ENCODE measurements at places on chromosomes 5 and 9.

DNA sequence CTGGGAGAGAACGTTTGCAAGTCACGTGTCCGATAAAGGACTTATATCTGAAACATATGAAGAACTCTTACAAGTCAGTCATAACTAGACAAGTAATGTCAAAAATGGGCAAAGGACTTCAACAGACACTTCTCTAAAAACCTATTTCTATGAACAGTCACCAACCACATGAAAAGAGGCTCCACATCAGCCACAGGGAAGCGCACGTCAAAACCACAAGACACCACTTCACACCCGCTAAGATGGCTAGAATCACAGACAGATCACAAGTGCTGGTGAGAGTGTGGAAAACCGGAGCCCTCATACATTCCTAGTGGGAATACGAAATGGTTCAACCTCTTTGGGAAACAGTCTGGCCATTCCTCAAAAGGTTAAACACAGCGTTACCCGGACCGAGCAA, 11.5 kb upstream of the CARD9 start:
- no peak for DNase-seq

DNA sequence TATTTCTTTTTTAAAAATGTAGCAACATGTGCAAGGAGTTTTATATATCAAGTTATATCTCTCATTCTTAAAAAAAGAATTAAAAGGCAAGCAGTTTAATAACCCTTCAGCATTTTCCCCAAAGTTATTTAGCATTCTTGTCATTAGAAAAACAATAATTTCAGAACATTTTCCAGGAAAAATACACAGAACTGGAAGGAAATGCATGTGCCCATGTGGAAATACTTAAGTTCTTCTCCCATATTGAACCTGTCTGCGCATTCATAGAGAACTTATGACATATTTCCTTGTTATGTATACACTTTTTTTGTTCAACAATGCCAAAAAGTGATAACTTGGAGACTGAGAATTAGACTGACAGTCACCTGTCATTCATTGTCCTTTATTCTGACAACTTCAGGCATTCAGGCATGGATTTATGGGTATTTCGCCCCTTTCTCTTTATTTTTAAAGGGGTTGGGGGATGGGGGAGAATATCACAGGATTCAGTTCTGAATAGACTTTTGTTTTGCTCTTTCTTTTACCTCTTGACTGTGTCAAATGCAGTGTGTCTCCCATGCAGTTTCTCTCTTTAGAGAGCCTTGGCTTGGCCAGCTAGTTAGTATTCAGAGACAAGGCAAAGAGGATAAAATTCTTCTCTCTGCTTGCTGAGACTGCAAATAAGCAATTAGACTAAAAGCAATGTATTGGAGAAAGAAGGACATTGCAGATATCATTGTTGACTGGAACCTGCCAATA, 701.0 kb downstream of the NR2F1-AS1 start:
- no peak for DNase-seq

DNA sequence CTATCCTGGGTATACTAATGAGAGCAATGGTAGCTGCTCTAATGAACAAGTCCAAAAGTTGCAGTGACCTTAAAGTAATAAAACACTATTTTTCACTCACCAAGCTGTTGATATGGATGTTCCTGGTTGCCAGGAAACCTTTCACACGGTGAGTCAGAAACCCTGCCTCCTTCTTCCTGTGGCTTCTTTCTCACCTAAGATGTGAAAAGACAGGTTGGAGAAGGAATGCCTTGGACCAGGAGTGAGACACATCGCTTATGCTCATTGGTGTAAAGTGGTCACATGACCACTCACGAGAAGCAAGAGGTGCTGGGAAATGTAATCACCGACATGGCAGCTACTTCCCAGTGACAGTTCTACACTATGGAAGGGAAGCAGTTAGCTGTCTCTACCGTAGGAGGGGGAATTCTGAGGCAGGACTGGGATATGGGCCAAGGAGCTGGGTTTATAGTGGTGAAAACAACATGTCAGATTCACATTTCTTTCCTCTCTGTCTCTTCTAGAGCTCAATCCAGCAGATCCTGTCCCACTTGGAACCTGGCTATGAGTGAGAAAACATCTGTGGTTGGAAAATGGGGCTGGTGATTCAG, 320.4 kb upstream of the KLF4 start:
- no peak for DNase-seq

DNA sequence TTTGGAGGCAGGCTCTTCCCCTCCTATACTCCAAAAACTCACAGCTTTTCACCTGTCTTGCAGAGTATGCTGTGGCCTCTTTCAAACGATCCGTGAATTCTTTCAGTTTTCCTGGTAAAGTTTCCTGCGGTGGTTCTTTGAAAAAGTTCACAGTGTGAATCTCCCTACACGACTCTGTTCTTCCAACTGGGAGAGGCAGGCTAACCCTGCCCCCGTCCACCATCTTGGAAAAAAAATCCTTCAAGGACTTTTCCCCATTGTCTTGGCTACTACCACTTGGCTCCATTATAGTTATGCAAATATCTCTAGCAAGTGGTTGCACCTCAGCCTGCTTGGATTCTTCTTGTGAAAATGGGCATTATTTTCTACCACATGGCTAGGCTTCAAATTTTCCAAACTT, 382.6 kb downstream of the AGTPBP1 start:
- no peak for DNase-seq

DNA sequence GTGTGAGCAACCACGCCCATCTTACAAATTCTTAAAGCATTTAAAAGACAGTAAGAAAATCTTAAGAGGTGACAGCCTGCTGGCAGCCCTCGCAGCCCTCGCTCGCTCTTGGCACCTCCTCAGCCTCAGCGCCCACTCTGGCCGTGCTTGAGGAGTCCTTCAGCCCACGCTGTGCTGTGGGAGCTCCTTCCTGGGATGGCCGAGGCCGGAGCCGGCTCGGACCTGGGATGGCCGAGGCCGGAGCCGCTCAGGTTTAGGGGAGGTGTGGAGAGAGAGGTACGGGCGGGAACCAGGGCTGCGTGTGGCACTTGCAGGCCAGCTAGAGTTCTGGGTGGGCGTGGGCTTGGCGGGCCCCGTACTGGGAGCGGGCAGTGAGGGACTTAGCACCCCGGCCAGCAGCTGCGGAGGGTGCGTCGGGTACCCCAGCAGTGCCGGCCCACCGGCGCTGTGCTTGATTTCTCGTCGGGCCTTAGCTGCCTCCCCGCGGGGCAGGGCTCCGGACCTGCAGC, 9.3 kb upstream of the ECM2 start:
- no peak for DNase-seq

- no peak for DNase-seq
Measured at GRCh38 chr5:5304361-5305020, 118.0 kb upstream of the ICE1 start.

DNA sequence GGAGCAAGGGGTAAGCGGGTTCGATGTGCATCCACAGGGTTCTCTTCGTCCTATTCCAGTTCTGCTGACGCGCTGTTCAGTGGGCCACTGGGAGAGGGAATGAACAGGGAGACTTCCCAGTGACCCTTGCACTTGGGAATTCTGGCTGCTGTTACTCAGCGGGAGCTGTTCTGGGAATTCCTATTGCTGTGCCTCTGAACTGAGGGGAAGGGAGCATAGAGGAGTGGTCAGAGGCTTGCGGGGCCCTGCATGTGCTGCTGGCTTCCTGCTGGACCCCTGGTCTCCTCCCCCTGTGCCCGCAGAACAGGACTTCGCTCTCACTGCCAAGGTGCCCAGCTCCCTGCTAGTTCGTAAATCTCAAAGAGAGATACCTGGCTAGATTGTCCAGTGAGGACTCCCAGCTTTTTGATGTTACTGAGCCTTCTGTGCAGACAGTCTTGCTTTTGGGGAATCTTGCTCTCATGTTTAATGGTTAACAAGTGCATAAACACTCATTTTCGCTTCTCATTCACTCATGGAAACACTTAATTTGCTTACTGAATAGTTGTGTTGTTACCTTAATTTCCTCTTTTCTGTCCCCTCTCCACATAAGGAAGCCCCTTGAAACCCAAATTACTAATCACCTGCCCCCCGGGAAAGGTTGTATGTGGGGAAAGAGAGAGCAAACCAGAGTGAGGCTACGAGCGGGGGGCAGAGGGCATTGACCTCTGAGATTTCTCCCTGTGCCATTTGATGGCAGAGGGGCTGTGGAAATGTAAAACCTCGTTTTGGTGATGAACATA, 5.9 kb downstream of the TRIO start:
- DNase-seq = no peak

DNA sequence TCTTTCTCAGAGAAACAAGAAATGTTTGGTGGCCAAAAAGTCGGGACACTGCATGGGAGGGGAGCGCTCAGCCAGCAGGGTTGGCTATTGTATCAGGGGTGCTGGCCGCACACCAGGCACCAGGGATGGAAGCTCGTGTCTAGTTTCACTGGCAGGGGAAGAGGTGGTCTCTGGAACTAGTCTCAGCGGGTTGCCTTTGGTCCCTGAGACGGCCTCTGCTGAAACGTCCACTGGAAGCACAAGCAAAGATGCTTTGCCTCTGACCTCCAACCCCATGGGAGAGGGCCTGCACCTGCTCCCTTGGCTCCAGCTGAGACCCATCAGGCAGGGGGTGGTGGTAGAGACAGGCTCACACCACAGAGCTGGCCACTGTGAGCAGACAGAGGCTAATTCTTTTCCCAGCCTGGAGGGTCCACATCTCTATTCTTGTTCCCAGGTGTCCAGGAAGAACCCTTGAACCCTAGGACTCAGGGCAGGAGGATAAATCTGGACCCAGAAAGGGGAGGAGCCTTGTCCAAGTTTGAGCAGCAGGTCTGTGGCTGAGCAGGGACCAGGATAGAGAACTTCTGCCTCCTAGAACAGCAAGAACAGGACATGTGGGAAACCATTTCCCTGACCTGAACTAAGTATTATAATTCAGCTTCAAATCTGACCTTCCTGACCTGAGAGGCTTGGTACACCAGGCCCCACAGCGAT, 102.6 kb downstream of the RGS3 start:
- no peak for DNase-seq

GRCh38 chr9:18857769-18858168, 175.2 kb downstream of the SAXO1 start:
- no peak for DNase-seq

DNA sequence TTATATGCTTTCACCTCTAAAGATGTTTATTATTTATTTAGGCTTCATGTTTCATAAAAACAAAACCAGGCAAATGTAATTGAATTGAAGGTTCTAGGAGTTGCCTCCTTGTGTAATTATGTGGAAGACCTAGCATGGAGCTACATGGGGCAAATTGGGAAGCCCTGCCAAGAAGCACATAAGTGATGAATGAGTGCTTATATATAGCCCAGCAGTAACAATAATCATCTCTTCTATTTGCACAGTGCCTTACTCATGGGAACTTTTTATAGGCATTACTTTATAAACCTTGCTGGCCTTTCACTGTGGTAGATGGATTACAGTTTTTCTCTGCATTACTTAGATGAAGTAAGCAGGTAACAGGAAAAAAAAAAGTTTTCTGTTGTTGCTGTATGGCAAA, 40.0 kb upstream of the GRAMD2B start:
- DNase-seq = no peak

DNA sequence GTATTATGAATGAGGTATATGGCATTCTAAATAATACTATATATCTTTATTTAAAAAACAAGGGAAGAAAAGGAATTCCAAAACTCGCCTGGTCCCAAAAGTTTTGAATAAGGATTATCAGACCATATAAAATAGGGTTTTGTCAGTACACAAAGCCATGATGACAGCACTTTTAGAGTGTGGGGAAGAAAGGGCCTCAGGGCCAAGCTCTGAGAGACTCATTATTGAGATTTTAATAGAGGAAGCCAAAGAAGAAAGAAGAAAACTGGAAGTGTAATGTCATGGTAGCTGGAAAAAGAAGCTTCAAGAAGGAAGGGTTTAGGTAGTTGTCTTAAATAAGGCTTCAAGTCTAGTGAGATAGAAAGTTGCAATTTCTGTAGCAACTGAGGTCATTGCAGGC, 53.0 kb downstream of the FCHO2 start:
- DNase-seq = no peak

GRCh38 chr5:152089644-152090043, 165.0 kb upstream of the GLRA1 start:
- DNase-seq = no peak

GRCh38 chr9:34178436-34179212, at the start of gene UBAP1:
TSS of gene UBAP1 (plus strand) at chr9:34179043. CDS start at chr9:34220915, 41,872 bp downstream.
- DNase-seq = peak; percentile 94

- DNase-seq = no peak
Measured at GRCh38 chr5:54049963-54050362, 260.4 kb downstream of the ARL15 start.

DNA sequence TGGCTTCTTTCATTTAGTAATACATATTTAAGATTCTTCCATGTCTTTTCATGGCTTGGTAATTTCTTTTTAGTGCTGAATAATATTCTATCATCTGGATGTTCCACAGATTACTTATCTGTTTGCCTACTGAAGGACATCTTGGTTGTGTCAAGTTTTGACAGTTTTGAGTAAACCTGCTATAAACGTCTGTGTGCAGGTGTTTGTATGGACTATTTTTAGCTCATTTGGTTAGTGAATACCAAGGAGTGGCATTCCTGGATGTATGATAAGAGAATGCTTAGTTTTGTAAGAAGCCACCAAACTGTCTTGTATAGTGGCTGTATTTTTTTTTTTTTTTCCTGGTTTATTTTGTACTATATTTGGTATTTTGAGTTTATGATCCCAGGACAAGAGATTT, 38.4 kb downstream of the PRRC1 start:
- no peak for DNase-seq

DNA sequence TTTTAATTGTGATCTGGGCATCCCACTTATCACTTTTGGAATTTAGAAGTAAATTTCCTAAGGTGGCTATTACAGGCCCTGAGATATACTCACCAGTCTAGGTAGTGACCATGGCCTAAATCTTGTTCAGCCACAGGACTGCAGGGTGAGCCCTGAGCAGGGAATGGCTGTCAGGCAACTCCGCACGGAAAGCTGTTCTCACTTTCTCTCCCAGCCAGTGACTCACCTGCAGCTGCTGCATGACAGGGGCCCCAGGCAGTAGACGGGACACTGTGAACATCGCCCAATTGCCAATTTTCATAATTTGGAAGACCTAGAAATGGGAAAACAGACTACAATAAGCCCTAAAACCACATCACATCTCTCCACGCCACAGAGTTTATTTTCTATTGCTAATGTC, 69.6 kb upstream of the TAF1L start:
- no peak for DNase-seq

All from naive thymus-derived CD8-positive, alpha-beta T cell (primary cell).